ENCODE measurements at places on chromosomes 5 and 9. TPM values are rescaled to one million over a fixed set of nuclear protein-coding genes. Genes with fewer than 3 reads are reported as not detected.
A peak's percentile ranks its signal among the peaks of the same experiment; 100 is the strongest.

DNA sequence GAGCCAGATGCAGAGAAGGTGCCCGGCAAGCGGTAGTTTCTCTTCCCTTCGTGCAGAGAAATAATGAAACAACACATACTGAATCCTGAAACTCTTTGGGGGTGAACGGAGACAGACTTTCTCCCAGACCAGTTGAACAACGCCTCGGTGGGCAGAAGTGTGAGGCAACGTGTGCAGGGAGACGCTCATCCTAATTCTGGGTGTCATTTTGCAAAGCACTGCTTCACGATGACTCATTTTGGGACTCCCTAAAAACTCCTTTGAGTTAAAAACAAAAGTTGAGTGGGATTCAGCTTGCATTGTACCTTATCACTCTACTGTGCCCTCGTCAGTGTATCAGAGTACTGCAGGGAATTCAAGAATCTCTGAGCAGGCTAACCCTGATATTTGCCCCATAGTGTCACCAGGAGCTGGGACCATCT is 3.5 kb upstream of the NEK6 start:
- no peak for DNase-seq

GCNT1 gene
- total RNA-seq = 3.6 TPM

- no peak for DNase-seq
Observed at GRCh38 chr9:128057724-128058409, 9.3 kb downstream of the NAIF1 start.

- no peak for DNase-seq
Observed at GRCh38 chr5:168244838-168245559, 46.4 kb upstream of the WWC1 start.

GRCh38 chr9:922171-922570 is 54.3 kb upstream of the DMRT3 start:
- DNase-seq = no peak

DNA sequence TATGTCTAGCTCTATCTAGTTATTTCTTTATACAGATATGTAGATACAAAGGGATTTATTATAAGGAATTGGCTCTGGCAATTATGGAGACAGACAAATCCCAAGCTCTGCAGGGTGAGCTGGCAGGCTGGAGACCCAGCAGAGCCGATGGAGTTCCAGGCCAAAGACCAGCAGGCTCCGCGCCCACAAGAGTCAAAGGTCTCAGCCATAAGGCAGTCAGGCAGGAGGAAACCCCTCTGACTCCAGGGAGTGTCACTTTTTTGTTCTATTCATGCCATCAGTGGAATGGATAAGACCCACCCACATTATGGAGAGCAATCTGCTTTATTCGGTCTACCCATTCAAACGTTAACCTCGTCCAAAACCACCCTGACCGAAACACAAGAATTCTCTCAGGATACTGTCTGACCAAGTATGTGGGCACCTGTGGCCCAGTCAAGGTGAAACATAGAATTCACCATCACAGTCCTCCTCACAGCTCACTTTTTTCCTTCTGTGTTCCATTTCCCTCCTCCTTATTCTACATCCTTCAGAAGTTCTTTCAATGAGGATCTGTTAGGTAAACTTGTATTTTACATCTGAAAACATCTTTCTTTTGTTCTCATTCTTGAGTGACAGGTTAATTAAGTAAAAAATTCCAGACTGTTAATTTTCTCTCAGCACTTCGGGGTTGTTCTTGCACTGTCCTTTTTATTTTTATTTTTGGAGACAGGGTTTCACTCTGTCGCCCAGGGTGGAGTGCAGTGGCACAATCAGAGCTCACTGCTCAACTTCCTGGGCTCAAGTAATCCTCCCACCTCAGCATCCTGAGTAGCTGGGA is 21.2 kb downstream of the RNF130 start:
- DNase-seq = peak; percentile 76

PCYOX1L gene
- 0.63 TPM for total RNA-seq

DNA sequence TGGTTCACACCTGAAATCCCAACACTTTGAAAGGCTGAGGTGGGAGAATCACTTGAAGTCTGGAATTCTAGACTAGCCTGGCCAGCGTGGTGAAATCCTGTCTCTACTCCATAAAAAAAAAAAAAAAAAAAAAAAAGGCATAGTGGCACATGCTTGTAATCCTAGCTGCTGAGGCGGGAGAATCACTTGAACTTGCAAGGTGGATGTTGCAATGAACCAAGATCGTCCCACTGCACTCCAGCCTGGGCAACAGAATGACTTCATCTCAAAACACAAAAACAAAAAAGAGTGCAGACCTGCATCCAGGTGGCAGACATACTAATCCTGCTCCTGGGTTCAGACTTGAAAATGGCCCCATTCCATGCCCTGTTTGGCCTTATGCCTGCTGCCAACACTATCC is 21.8 kb upstream of the ADAMTS19 start:
- DNase-seq = no peak

ZNF454 gene
- total RNA-seq = 0.27 TPM

DNA sequence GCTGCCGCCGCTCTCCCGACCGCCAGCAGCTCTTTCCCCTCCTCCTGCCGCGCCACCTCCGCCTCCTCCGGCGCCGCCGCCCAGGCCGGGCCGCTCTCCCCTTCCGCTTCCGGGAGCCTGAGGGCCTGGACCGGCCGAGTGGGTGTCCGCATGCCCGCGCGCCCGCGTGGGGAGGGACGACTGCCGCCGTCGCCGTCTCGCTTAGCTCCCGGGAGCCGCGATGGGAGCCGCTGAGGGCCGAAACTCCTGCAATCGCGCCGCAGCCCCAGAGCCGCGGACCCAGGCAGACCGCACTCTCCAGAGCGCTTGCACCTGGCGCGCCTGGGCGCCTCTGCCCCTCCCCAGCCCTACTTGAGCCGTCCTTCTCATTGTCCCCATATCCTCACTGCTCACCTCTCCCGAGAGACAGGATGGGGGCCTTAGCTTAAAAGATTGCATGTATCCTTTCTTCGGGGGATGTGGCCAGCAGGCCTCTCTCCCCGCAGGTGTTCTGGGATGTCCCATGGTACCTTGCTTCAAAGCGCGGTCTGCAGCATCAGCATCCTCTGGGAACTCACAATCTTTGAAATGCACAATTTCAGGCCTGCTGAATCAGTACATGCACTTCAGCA is at the start of gene ZDHHC21:
Gene ZDHHC21 (minus strand): TSS at position 182 of the 611 bp plus-strand sequence. CDS start 19,092 bp downstream, outside the sequence.
- peak; percentile 83 for DNase-seq

GRCh38 chr5:1183424-1184162 is 17.8 kb upstream of the SLC6A19 start:
- no peak for DNase-seq

KCNV2 gene
- not detected for total RNA-seq

DNA sequence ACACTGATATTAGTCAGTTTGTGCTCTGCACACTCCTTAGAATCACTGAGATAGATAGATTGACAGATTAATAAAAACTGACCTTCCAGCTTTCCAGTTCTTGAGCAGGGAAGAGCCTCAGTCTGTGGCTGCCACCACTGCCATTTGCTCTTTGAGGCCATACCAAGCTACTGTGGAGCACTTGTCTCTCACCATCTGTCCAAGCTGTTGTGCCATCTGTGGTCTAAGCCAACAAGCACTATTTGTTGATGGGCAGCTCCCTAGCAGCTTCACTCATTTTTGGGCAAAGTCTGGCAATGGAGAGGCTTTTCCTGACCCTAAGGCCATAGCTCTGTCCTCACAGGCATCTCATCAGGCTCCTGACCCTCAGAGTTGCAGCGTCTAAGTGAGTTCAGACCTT is 30.4 kb downstream of the HTR1A start:
- no peak for DNase-seq

ZBTB6 gene
- 3.9 TPM for total RNA-seq

OTP gene
- total RNA-seq = not detected

GRCh38 chr5:179791881-179792611 is 1.7 kb upstream of the LTC4S start:
- peak; percentile 61 for DNase-seq

IRGM gene
- not detected for total RNA-seq

- DNase-seq = no peak
Observed at GRCh38 chr9:94591876-94592275, 1.7 kb downstream of the FBP2 start.

- no peak for DNase-seq
Observed at GRCh38 chr5:126053630-126054029, 369.6 kb upstream of the GRAMD2B start.

FSD1L gene
- 1.3 TPM for total RNA-seq

DNA sequence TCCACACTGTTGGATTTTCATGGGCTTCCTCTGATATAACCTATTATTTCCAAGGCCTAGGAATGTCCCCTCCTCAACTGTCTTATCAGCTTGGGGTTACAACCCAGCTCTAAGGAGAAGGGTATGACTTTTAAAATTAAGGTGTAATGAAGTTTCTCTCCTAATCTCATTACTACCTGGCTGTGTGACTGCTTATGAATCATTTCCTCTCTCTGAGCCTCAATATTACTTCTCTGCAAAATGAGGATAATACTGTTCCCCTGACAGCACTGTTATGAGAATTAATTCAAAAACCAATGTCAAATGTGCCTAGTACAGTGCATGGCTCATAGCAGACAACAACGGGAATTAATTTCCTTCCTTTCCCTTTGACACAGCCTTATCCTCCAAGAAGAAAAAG is 118.9 kb downstream of the NR6A1 start:
- DNase-seq = no peak

PPP1R26 gene
- 7.9 TPM for total RNA-seq

DNA sequence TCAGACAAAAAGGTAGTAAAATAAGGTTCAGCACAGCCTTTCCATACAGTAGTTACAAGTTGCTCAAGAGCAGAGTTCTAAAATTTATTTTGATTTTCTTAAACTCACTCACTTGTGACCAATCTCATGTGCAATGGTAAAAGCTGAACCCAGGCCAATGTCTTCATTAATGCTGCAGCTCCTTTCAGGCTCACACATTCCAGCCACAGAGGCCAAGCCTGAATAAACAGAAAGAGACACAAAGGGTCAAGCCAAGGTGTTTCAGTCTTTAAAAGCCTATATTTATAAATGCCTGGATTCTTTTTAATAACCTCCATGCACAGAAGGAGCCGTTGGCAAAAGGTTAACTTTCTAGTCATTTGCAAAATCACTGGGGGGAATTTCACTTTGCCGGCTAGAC is 152.5 kb downstream of the ADAMTS6 start:
- DNase-seq = no peak

DAB2IP gene
- 15.1 TPM for total RNA-seq

DNA sequence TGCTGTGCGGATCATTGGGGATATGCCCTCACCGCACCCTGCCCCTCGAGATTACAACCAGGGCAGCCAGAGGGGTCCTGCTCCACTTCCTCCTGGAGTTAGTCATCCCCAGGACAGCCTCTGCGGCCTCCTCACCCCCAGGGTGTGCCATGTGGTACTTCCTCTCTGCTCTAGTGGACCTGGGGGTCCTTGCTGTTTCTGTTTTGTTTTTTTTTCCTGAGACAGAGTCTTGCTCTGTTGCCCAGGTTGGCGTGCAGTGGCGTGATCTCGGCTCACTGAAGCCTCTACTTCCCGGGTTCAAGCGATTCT is 5.2 kb upstream of the FCN1 start:
- DNase-seq = no peak

GRCh38 chr9:4769321-4770080 is 23.2 kb upstream of the RCL1 start:
- no peak for DNase-seq

- DNase-seq = no peak
Observed at GRCh38 chr5:57575839-57576238, 93.2 kb upstream of the ACTBL2 start.

DNA sequence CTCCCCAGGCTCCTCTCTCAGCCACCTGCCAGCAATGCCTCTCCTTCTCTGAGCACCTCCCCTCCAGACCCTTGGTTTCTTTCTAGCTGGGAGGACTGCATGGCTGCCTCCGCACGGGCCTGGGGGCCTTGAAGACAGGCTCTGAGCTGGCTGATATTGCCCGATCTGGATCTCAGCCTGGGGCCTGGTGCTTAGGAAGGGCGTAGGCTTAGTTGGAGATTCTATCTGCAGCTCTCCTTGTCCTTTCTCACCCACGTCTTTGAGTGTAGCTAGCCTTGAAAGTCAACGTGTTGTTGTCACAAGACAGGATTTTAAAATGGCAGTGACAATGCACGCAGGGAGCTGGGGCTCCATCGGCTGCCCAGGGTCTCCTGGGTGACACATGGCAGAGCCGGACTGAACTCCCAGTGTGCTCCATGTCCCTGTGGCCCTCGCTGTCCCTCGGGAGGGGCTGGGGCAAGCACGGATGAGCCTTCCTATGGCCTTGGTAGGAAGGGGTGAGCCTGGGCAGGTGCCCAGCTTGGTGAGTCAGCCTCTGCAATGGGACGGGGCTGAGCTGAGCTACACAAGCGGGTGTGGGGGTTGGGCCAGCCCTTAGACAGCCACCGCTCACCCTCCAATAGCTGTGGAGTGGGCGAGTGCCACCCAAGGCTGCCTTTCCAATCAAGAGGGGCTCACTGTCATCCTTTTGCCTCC is 9.4 kb downstream of the ADAMTSL2 start:
- DNase-seq = no peak

- DNase-seq = no peak
Observed at GRCh38 chr5:78726003-78726402, 77.4 kb upstream of the LHFPL2 start.

DNA sequence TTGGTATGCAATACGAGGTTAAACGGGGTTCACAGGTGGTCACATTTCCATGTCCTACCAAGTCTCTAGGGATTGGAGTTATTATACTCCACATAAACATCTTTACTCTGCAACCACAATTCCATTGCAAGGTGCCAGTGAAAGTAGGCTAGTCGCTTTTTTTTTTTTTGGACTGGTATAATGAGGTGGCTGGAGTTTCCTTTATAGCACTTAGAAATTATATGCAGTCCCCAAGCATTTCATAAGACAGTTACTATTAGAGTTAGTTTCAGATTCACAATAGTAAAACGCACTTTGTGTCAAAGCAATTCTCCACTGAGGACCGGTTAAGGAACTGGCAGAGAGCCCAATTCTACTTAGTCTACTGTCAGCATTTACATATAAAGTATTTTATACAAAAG is 1.4 kb downstream of the MEF2C start:
- no peak for DNase-seq

RAPGEF6 gene
- 8.0 TPM for total RNA-seq

PCA3 gene
- total RNA-seq = 0.12 TPM

DNA sequence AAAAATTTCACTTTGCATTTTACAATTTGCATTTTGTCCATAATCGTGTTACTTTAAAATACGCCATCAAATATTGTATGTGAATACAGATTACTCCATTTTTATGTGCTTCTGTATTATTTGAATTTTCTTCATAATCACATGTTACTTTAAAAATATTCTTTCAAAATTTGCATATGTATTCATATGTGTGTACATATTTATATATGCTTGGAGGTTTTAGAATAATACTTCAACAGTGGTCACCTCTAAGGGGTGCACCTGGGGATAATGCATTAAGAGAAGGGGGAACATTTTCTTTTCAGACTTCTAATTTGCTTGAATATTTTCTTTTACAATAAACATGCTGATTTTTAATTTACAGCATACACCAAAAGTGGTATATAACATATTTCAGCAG is 21.9 kb upstream of the ELL2 start:
- DNase-seq = no peak

ZNF354C gene
- total RNA-seq = 0.81 TPM

- DNase-seq = no peak
Observed at GRCh38 chr5:106822851-106823250, 847.9 kb downstream of the EFNA5 start.

FBXL17 gene
- 7.7 TPM for total RNA-seq

PAX5 gene
- total RNA-seq = 0.12 TPM

LURAP1L gene
- total RNA-seq = 16.6 TPM

GRCh38 chr5:143771189-143771588 is 40.8 kb upstream of the HMHB1 start:
- no peak for DNase-seq
